ENCODE measurements at places on chromosomes 13 and 19.

- DNase-seq: no peak
Measured at GRCh38 chr19:35905178-35905727, 2.8 kb downstream of the TYROBP start.

DNA sequence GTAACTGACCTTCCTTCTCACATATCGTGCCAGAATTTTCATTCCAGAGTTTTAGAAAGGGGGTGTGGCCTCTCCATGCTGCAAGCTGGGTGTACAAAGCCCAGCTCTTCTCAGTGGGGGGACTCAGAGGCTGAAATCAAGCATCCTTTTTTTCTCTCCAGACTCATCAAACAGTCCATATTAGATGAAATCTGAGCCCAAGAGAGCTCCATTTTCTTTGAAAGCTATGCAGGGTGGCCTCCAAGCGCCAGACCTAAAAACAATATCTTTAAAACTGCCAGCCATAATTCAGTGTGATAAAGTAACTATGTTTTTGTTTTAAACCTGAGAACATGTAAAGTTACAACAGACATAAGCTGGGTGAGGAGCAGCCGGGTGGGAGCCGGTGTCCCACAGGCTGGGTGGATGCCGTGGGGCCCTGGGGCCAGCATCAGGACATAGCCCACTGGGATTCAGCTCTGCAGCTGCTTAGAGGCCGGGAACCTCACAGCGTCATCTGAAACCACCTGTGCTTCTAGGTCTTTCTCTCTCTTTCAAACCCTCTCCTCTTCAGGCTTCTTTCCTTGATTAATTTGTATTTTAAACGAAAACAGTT, 249.2 kb downstream of the ZNF536 start:
- no peak for DNase-seq

GRCh38 chr19:7692417-7693088, 9.4 kb downstream of the FCER2 start:
- DNase-seq: no peak

GRCh38 chr13:98223741-98224140, 46.7 kb upstream of the RNF113B start:
- no peak for DNase-seq

DNA sequence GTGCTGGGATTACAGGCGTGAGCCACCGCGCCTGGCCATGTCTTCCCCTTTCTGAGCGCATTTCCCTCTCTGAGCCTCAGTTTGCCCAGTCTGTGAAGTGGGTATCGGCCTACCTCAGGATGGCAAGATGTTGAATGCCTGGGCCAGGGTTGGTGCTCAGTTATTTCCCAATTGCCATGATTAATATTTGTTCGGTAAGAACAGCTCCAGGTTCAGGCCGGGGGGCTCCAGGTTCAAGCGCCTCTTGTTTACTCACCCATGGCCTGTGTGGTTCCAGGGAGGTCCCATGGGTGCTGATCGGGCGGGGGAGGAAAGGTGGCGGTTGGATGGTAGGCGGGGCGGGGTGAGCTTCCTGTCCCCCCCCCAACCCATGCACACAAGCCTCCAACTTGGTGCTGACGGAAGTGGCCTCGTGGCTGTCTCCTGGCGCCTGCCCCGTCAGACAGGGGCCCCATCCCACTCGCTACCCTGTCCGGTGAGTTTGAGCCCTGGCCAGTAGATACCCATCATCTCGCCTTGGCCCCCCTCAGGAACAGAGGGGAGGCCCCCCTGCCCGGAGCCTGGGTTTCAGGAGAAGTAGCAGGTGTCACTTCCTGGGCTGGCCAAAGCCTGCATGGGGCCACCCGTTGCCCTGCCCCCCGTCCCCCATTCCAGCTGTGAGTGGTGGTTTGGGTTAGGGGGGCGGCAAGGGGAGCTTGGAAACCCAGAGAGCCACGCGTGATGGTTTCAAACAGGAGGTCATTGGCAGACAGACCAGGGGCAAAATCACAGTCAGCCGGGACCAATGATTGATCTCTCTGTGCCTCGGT, at the start of gene FCHO1:
TSS of gene FCHO1 (plus strand) at position 375 of the 809 bp plus-strand sequence. CDS start 3,688 bp downstream, outside the sequence.
- no peak for DNase-seq

GRCh38 chr19:54424660-54425381, 9.6 kb downstream of the TTYH1 start:
- DNase-seq: no peak

DNA sequence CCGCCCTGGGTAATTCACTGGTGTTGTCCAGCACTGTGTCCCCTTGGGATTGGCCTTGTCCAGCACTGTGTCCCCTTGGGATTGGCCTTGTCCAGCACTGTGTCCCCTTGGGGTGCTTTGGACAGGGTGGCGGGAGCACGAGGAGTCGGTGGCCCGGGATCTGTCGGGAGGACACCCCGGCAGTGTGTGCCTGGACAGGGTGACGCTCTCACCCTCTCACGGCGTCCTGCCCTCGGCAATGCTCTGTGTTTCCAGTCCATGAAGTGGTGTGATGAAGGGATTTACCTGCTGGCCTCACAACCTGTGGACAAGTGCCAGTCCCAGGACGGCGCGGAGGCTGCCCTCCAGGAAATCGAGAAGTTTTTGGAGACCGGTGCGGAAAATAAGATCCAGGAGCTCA, 29.9 kb upstream of the F7 start:
- DNase-seq: no peak

- DNase-seq: peak; percentile 48
Measured at GRCh38 chr19:4815426-4816201, 15.9 kb downstream of the TICAM1 start.

GRCh38 chr19:41570639-41571112, 5.3 kb upstream of the CEACAM21 start:
- peak; percentile 37 for DNase-seq

DNA sequence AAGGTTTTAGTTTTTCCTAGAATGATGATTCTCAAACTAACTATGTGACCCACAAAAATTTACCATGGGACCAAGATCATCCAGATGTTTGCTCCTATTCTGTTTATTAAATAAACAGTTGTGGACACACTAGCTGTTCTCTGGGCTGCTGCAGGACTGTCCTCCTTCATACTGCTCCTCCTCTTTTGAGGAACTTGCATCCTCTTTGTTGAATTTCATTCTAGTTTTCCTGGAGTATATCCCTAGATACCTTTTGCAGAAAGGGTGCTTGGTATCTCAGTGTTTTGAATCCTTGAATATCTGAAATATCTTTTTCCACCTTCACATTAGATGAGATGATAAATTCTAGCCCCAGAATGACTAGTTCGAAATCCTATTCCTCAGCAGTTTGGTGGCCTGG, 24.1 kb downstream of the VASP start:
- DNase-seq: no peak

GRCh38 chr13:86446311-86446710, 647.1 kb upstream of the SLITRK6 start:
- no peak for DNase-seq

- DNase-seq: no peak
Measured at GRCh38 chr19:49879243-49879963, 1.9 kb downstream of the TBC1D17 start.

DNA sequence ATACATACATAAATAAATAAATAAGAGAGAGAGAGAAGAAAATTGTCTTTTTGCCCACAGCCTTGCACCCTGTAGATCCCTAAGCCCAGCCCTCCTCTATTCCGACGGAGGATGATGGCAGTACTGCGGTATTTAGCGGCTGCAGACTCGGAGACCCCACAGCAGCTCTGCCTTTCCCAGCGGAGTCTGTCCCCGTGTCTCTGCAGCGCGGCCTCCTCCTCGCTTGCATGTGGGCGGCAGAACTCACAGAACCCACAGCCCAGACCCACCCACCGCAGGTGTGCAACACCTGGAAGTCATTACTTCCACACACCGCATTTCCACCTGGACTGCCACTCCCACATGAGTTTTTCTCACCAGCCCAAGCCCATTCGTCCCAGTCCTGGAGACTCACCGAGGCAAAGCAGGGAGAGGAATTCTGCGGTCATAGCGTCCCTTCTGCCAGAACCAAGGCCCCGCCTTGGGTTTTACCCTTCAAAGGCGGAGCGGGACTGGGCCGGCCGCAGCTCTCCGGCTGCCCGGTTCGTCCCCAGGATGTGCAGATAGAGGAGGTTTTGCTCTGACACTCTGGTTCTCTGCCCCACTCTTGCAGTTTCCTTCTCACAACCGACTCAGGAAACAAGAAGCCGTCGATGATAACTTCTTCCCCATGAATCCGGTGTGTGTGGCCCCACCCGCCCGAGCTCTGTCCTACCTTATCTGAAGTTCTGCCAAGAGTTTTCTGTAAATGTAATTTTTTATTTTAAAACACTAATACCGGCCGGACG, at the start of gene VSTM1:
TSS of gene VSTM1 (minus strand) at position 548 of the 767 bp plus-strand sequence. CDS start at position 428, 120 bp downstream.
- no peak for DNase-seq

DNA sequence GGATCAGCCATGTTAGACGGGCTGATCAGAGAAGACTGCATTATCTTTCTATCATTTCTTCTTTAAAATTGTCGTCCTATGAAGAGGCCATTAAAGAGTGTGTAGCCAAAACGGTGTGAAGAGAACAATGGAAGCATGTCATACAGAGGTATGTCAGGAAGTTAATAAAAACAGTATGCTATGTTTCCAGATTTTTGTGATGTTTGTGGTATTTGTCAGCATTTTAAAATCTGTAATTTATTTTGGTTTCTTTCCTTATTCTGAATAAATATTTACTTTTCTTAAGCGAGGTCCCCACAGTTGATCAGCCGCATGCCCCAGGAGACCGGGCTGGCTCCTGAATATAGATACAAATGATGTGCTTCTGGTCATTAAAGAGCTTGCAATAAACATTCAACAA, 142.9 kb upstream of the SERP2 start:
- DNase-seq: no peak

DNA sequence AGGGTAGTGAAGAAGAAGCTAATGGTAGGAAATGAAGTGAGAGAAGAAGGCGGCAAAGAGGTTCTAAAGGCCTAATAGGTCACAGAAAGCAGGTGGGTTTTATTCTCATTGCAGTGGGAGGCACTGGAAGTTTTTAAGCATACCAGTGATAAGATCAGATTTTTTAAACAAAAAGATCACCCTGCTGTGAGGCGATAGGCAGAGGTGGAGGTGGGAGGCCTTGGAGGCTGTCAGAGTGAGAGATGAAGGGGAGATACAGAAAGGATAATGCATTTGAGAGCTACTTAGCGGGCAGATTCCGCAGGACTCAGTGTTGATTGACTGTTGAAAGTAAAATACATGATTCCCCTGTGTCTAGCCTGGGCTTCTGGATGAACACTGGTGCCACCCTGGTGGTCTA, 116.7 kb upstream of the FRY start:
- DNase-seq: no peak

DNA sequence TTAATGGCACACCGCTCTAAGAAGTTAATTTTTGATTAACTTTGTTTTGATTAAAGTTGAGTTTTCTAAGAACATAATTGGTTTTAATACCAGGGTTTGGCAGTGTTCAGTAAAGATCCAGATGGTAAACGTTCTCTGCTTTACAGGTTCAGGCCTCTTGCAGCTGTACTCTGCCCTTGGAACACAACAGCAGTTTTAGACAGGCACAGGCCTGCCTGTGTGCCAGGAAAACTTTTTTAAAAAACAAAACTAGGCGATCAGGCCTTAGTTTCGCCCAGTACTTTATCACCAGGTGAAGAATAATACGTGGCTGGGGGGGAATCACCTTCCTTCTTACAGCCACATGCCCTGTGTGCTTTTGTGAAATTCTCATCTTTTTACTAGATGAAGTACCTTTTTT, 38.0 kb upstream of the TEX29 start:
- DNase-seq: no peak

DNA sequence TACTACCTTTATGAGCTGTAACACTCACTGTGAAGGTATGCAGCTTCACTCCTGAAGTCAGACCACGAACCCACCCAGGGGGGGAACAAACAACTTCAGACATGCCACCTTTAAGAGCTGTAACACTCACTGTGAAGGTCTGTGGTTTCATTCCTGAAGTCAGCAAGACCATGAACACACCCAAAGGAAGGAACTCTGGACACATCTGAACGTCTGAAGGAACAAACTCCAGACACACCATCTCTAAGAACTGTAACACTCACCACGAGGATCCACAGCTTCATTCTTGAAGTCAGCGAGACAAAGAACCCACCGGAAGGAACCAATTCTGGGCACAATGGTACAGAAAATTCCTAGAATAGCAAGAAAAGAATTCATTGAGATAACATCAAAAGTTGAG, 1796.5 kb upstream of the MIR17HG start:
- DNase-seq: no peak

GRCh38 chr13:79933389-79933788, 407.5 kb downstream of the SPRY2 start:
- DNase-seq: no peak

DNA sequence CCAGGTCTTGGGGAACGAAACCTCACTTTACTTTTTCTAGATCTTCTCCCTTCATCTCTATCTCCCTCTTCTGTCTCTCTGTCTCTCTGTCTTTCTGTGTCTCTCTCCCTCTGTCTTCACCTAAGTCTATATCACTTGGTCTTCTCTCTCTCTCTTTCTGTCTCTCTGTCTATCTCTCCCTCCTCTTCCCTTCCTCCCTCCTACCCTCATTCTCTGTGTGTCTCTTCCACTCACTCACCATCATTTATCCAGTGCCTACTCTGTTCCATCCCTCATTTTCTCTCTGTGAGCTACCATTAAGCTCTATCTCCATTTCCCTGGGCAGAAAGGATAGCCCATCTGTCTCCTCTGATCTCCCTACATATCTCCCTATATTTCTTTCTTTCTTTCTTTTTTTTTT, 32.2 kb upstream of the FBL start:
- no peak for DNase-seq

GRCh38 chr13:88051746-88052482, 380.7 kb downstream of the SLITRK5 start:
- DNase-seq: no peak

DNA sequence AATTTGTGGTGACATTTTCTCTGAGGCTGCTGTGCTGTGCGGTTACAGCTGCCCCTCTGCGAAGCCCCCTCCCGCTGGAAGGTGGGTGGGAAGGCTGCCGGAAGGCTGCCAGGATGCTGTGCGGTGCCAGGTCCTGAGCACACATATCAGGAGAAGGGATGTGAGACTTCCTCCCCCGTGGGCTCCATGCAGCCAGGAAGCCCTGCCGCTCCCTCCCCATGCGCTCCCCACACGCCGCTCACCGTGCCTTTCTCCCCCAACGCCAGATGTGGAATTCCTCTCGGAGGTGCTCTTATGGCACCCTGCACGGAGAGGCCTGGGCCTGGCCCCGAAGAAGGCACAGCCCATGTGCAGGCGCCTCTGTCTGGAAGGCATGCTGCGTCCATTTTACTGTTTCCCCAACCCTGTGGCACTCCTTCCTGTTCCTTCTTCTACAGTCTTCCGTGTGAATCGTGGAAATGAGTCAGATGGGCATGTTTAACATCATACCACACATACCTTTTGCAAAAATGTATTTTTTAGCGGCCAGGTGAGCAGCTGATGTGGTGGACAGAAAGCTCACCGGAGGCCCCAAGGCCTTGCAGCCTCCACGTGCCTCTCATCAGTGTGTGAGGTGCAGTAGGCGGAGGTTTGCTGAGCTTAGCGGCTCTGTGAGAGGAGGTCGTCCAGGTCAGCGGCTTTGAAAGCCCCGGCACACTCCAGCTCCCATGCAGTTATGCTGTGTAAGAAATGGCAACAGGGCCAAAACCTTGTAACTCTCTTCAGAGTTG, 88.0 kb downstream of the ATP11A start:
- no peak for DNase-seq

GRCh38 chr13:64866331-64866730, 2363.8 kb downstream of the PCDH9 start:
- DNase-seq: no peak

GRCh38 chr19:35903550-35904179, 1.3 kb downstream of the HCST start:
- DNase-seq: no peak

- DNase-seq: no peak
Measured at GRCh38 chr13:23570921-23571315, 706 bp downstream of the TNFRSF19 start.

Measured in NCI-H1417 treated with DMSO at 0.1 percent for 48 hours (cell line).